Effector CD8-positive, alpha-beta T cell (primary cell): ENCODE measurements at places on chromosomes 11 and 22.
A peak's percentile ranks its signal among the peaks of the same experiment; 100 is the strongest.

DNA sequence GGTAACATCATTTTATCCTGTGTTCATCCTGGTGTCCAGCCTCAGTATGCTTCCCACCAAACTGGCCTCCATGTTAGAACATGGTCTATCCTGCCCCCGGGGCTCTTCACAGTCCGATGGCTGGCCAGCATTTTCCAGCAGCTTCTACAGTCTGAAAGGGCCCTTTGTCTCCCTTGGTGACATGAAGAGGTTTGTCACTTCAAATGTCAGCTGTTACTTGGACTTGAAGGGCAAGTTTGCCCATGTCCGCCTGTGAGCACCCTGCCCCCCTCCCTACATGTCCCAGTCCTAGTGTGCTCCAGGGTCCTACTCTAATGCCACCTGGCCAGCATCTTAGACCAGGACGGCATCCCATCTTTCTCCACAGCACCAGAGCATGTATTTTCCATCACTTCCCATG, 24.7 kb downstream of the PATZ1 start:
- DNase-seq: no peak

GRCh38 chr11:122150216-122151124, 34.5 kb upstream of the BLID start:
- no peak for DNase-seq

- DNase-seq: no peak
These were observed 72.5 kb upstream of the CTSC start for GRCh38 chr11:88410056-88410455.

- no peak for DNase-seq
These were observed 1.9 kb downstream of the MS4A10 start for GRCh38 chr11:60786811-60787567.

DNA sequence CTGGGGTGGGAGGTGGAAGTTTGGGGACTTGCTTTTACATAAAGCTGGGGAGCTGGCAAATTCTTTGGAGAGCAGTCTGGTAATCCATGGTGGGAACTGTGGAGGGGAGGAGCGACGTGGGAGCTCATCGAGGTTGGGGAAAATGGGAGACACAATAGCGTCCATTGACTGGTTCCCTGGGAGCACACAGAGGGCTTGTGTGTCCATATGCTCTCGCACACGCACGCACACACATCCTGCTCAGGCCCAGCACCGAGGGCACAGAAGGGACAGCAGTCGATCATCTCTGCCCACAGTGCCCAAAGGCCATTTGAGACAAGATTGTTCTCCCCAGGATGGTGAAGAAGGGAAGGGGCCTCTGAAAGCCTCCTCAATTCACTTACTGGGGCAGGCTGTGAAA, 53.7 kb downstream of the FBXO7 start:
- no peak for DNase-seq

GRCh38 chr22:22045571-22046335, 63.2 kb upstream of the TOP3B start:
- DNase-seq: no peak

- DNase-seq: no peak
These were observed 10.9 kb downstream of the VPS26B start for GRCh38 chr11:134235399-134235798.

DNA sequence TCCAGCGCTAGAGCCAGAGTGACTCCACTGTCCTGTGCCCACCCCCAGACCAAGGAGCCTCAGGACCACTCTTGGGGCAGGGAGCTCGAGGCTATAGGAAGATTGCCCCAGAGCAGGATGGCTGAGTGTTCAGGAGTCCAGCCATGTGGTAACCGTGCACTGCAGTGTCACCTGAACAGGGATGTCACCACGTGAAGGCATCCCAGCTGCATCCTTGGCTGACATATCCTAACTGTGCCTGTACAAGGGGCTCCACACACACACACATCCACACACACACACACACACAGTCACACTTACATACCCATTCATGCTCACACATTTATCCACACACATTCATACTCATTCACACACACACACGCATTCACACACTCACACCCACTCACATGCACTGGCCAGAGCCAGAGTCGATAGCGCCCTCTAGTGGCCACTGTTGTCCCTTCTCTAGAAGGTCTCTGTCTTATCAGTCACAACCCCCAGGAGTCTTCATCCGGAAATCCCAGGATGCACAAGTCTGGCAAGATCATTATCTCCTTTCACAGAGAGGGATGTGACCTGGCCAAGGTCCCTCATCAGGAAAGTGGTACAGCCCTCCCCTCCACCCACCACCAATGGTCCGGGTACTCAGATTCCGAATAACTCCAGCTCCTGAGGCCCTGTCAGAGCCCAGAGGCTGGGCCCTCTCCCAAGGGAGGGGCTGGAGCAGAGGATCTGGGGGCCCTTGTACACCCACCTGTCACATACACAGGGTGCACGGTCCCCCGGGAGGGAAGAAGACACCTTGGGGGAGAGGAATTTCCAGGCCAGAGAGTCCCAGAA, 55.1 kb downstream of the IGLL5 start:
- DNase-seq: peak; percentile 66
